ENCODE measurements at places on chromosomes 11 and 22.

- H3K36me3 ChIP-seq = no peaks in the 10 kb centered on the region
- no peak overlapping the region for H3K27ac ChIP-seq
- DNase-seq = no peak
- peaks cover 24% of the 10 kb centered on the region for H3K4me1 ChIP-seq
- no peaks in the 10 kb centered on the region for H3K27me3 ChIP-seq
These were observed 11.0 kb downstream of the ZNRF3 start for GRCh38 chr22:28894334-28894733.

DNA sequence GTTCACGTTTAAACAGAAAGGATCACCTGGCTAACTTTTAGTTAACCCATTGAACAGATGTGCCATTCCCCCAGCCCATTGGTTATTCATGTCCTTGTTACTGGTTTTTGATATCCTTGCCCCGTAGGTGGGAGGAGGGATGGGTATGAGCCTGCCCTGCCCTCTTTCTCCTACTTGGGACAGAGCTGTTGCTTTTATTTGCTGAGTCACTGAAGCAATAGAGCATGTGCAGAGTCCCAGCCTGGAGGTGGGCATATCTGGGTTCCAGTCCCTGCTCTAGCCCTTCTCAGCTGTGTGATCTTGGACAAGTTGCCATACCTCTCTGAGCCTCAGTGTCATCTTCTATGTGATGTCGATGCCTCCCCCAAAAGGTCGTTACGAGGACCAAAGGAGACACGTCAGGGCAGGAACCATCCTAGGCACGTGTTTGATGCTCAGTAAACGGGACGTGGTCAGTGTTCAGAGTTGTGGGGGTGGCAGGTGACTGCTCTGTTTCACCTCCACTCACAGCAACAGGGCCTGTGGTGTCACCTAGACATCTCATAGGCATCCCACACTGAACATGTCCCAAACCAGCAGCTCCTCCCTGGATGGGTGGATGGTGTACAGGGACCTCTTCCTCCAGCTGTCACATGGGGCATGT, 61.0 kb downstream of the BMAL1 start:
- peak overlapping the region; percentile 27 for H3K4me3 ChIP-seq
- H3K4me1 ChIP-seq = peaks cover 29% of the 10 kb centered on the region
- no peaks in the 10 kb centered on the region for H3K36me3 ChIP-seq

GRCh38 chr22:17537155-17537554, 26.1 kb upstream of the SLC25A18 start:
- H3K4me3 ChIP-seq = no peak overlapping the region
- DNase-seq = no peak
- H3K27me3 ChIP-seq = no peaks in the 10 kb centered on the region
- peaks cover 13% of the 10 kb centered on the region for H3K36me3 ChIP-seq

DNA sequence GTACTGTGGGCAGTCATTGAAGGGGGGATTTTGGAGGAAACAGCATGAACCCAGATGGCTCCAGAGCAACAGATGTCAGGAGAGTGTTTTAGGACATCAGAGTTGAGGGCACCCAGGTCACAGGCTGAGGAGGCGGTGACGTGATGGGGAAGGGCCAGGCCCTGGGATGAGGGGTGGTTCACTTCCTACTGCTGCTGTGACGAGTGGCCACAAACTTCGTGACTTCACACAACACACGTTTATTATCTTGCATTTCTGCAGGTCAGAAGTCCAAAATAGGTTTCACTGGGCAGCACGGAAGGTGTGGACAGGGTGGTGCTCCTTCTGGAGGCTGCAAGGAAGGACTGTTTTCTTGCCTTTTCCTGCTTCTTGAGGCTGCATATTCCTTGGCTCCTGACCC, 77.7 kb upstream of the RAB1B start:
- H3K4me3 ChIP-seq = no peak overlapping the region
- H3K36me3 ChIP-seq = peaks cover 2% of the 10 kb centered on the region
- H3K27me3 ChIP-seq = no peaks in the 10 kb centered on the region
- no peak overlapping the region for H3K27ac ChIP-seq
- no peak for DNase-seq

GRCh38 chr11:47143322-47143721, 33.4 kb downstream of the ARFGAP2 start:
- no peak overlapping the region for H3K4me3 ChIP-seq
- no peaks in the 10 kb centered on the region for H3K27me3 ChIP-seq
- DNase-seq = peak; percentile 78
- peaks cover 17% of the 10 kb centered on the region for H3K4me1 ChIP-seq
- peak overlapping the region; percentile 91 for H3K27ac ChIP-seq
- H3K36me3 ChIP-seq = no peaks in the 10 kb centered on the region

DNA sequence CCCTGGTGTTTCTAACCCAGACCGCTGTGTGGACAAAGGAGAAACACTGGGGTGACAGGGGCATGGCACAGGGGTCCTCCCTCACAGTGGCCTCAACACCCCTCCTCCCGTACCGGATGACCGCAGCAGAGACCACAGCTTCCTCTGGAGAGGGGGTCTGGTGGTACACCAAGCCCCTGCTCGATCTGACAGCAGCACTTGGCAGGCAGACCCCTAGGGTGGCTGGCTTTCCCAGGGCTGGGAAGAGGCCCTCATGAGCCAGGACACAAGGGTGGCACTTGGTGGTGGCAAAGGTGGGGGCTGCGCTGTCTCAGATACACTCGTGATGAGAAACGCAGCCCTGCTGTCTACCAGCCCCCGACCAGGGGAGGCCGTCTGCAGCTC, 38.7 kb downstream of the DUSP8 start:
- peaks cover 11% of the 10 kb centered on the region for H3K36me3 ChIP-seq
- no peak for DNase-seq
- H3K4me1 ChIP-seq = peaks cover 8% of the 10 kb centered on the region

GRCh38 chr11:12692229-12693075, 18.2 kb downstream of the TEAD1 start:
- H3K4me1 ChIP-seq = peaks cover 42% of the 10 kb centered on the region
- DNase-seq = peak; percentile 42
- peaks cover 2% of the 10 kb centered on the region for H3K36me3 ChIP-seq
- no peak overlapping the region for H3K4me3 ChIP-seq
- no peaks in the 10 kb centered on the region for H3K27me3 ChIP-seq

GRCh38 chr11:94665116-94665659, 98.0 kb downstream of the PIWIL4 start:
- H3K36me3 ChIP-seq = no peaks in the 10 kb centered on the region
- no peak overlapping the region for H3K4me3 ChIP-seq
- no peaks in the 10 kb centered on the region for H3K27me3 ChIP-seq
- DNase-seq = no peak
- no peak overlapping the region for H3K27ac ChIP-seq

DNA sequence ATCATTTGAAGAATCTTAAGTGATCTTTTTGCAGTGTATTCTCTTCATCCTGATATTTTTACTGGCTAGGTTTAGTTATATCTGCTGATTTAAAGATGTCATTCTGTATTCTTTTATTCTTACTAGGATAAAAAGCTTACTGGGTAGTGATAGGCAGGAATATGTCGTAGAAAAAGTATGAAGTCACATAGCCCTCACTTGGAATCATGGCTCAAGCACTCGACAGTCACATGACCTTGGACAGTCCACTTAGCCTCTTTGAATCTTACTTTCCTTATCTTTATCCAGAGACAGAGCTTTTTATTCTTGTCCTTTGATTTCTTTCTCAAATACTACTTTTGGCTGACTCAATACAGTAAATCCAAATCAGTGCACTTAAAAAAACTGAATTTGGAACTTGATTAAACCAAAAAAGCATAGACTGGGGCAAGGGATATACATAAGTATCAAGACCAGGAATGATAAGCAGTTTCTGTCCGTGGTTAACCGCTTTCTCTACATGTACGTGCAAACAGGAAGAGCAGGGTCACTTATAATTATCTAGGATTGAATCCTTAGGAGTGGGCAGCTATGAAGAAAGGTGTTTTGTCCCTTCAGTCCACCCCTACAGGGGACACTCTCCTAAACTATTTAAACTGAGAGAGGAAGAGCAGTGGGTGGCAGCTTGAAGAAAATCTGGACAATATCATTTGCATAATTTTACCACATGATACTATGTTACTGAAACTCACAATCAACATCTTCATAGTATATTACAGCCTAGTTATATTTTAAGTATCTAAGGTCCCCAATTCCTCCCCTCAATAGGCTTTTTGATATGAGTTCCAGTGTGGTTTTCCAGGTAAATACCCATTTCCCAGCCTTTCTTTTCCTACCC, 8.0 kb downstream of the MMP7 start:
- H3K4me3 ChIP-seq = no peak overlapping the region
- no peaks in the 10 kb centered on the region for H3K36me3 ChIP-seq
- no peaks in the 10 kb centered on the region for H3K4me1 ChIP-seq
- no peak overlapping the region for H3K27ac ChIP-seq
- H3K27me3 ChIP-seq = no peaks in the 10 kb centered on the region

- DNase-seq = no peak
- no peak overlapping the region for H3K4me3 ChIP-seq
- H3K27ac ChIP-seq = no peak overlapping the region
- no peaks in the 10 kb centered on the region for H3K27me3 ChIP-seq
These were observed 685.9 kb upstream of the LRRC4C start for GRCh38 chr11:42145311-42145710.

DNA sequence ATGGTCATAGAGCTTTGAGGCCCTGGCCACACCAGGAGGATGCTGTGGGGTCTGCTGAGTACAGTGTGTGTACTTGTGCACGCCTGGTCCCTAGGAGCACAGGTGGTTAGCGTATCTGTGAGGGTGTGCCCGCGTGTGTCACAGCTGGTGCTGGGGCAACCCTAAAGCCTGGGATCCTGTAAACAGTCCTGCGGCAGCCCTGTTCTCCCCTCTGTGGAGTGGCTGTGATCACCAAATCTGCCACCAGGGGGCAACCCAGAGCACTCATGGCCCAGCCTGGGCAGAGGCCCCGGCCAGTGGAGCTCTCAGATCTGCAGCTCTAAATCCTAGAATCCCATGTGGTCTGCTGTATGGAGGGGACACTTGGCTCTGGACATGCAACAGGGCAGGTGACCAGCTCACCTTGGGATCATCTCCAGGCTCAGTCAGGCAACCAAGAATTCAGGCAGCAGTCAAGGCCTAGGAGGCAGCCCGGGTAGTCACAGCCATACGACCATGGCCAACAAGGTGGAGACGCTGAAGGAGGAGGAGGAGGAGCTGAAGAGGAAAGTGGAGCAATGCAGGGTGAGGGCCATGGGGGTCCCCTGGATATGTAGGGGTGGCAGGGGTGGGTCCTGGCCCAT, 3.9 kb downstream of the SH3BP1 start:
- peak; percentile 72 for DNase-seq
- no peaks in the 10 kb centered on the region for H3K27me3 ChIP-seq
- H3K4me1 ChIP-seq = peaks cover 23% of the 10 kb centered on the region
- no peak overlapping the region for H3K4me3 ChIP-seq

DNA sequence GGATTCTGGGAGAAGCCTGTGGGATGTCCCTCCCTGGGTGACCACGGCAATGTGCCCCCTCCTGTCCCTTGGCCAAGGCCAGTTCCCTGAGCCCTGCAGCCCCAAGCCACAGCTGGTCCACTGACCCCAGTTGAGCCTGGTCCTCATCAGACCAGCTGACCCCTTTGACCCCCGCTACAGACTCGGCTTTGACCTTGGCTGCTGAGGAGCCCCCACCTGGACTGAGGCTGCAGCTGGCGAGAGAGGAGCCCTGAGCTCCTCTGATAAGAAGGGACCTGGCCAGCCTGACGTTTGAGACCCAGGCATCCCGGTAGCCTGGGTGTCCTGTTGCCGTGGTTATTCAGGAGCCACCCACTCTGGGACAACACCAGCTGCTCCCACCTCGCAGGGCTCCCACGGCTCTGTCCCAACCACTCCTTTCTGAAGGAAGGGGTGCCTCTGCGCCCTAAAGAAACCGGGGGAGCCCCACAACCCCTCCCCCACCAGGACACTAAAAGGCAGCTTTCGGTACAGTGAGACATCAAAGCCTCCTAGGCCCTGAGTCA, 3.0 kb downstream of the ASCL2 start:
- no peak overlapping the region for H3K27ac ChIP-seq
- H3K4me3 ChIP-seq = no peak overlapping the region
- H3K4me1 ChIP-seq = peaks cover 29% of the 10 kb centered on the region

GRCh38 chr11:116689413-116690127, 83.2 kb downstream of the BUD13 start:
- no peaks in the 10 kb centered on the region for H3K36me3 ChIP-seq
- DNase-seq = no peak
- H3K4me1 ChIP-seq = peaks cover 12% of the 10 kb centered on the region
- no peaks in the 10 kb centered on the region for H3K27me3 ChIP-seq
- H3K27ac ChIP-seq = no peak overlapping the region

DNA sequence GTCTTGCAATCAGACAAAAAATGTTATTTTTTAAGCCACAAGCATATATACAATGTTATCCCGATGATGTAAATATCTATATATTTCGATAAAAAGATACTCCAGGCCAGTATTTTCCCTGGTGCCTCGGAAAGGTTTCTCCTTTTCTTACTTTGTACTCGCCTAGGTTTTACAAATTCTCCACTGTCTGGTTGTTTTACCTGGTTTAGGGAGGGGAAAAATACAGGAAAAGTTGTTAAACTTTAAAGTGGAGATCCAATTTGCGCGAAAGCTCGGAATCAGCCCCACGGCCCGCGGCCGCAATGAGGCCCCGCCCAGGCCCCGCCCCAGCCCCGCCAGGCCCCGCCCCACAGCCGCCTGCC, 58.4 kb upstream of the WNT7B start:
- H3K4me1 ChIP-seq = peaks cover 5% of the 10 kb centered on the region
- no peak overlapping the region for H3K4me3 ChIP-seq
- no peak overlapping the region for H3K27ac ChIP-seq
- H3K27me3 ChIP-seq = no peaks in the 10 kb centered on the region
- H3K36me3 ChIP-seq = no peaks in the 10 kb centered on the region
- DNase-seq = no peak

- H3K36me3 ChIP-seq = no peaks in the 10 kb centered on the region
- H3K4me3 ChIP-seq = no peak overlapping the region
- H3K4me1 ChIP-seq = peaks cover 24% of the 10 kb centered on the region
- no peaks in the 10 kb centered on the region for H3K27me3 ChIP-seq
- no peak overlapping the region for H3K27ac ChIP-seq
These were observed 292.0 kb downstream of the NTM start for GRCh38 chr11:131662317-131662972.

GRCh38 chr22:37896939-37897338, 9.2 kb upstream of the MICALL1 start:
- DNase-seq = no peak
- peaks cover 2% of the 10 kb centered on the region for H3K36me3 ChIP-seq

DNA sequence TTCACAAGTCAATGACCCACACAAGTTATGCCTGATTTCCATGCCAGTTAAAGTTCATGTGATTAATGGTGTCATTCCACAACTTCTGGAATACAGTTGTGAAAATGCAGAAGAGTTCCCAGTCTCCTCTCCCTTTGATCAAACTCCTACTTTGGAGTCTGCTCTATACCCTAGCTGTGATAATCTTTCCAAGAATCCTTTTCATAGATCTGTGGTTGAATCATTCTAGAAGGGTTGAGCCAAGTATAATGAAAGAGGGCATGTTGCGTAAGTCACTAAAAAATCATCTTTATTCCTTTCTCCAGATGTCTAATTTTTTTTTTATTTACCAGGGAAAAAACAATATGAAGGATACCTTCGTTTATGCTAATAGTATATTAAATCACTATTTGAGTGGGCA, 89.7 kb upstream of the CARD18 start:
- H3K4me3 ChIP-seq = no peak overlapping the region
- H3K27ac ChIP-seq = no peak overlapping the region
- DNase-seq = no peak
- H3K36me3 ChIP-seq = no peaks in the 10 kb centered on the region
- H3K27me3 ChIP-seq = no peaks in the 10 kb centered on the region
- H3K4me1 ChIP-seq = no peaks in the 10 kb centered on the region

GRCh38 chr11:133339495-133340140, 192.7 kb downstream of the OPCML start:
- no peak overlapping the region for H3K4me3 ChIP-seq
- no peak for DNase-seq
- no peaks in the 10 kb centered on the region for H3K36me3 ChIP-seq
- no peak overlapping the region for H3K27ac ChIP-seq
- H3K27me3 ChIP-seq = no peaks in the 10 kb centered on the region
- H3K4me1 ChIP-seq = peaks cover 3% of the 10 kb centered on the region
